Activated CD4-positive, alpha-beta memory T cell treated with anti-CD3 and anti-CD28 coated beads for 36 hours (primary cell): ENCODE measurements at places on chromosomes 3 and 15. TPM values are rescaled to one million over a fixed set of nuclear protein-coding genes. Genes with fewer than 3 reads are reported as not detected.

DNA sequence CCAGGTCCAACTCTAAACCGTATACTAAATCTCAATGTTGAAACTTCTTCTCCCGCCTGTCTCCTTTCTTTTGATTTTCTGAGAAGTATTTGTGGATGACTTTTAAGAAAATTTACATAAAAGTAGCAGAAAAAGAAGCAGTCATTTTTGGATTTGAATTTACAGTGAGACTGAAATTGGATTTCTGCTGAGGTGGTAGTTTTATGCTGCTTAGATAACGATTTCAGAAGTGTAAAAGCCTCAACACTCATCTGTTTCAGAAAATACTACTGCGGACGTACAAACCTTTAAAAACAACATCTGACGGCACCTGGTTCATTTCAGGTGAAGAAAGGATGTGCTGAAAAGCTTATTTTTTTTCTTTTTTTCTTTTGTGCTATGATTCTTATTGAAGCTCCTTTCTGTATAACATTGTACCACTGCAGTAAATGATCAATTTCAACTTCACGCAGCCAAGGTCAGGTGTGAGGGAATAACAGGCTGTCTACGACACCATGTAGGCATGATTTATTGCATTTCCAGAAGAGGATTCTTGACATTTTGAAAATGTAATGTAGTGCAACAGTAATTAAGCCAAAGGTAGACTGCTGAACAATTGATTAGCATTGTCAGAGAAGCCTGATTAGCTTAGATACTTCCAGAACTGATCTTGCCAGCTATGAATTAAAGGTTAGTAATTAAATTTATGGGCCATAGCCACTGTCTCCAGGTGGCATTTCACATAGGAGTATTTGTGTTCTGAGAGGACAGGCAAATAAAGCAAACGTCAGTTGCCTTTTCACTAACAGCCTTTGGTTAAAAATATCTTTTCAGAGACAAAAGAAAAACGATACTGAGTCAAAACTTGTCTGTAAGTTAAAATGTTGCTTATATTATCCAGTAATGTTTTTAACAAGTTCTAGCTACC lies 134.6 kb upstream of the KBTBD8 start:
- DNase-seq: no peak
- peaks cover 1% of the 10 kb centered on the region for H3K27me3 ChIP-seq
- no peaks in the 10 kb centered on the region for H3K4me1 ChIP-seq
- H3K36me3 ChIP-seq: no peaks in the 10 kb centered on the region
- H3K27ac ChIP-seq: no peak overlapping the region
- H3K4me3 ChIP-seq: no peak overlapping the region

- peak overlapping the region; percentile 53 for H3K27ac ChIP-seq
- no peaks in the 10 kb centered on the region for H3K27me3 ChIP-seq
- peak; percentile 59 for DNase-seq
- H3K36me3 ChIP-seq: no peaks in the 10 kb centered on the region
- peaks cover 18% of the 10 kb centered on the region for H3K4me1 ChIP-seq
- H3K4me3 ChIP-seq: no peak overlapping the region
These were observed 18.2 kb upstream of the PSTPIP1 start for GRCh38 chr15:76976572-76977270.

GRCh38 chr3:194300382-194300758 lies 50.8 kb downstream of the CPN2 start:
- no peak for DNase-seq
- H3K4me3 ChIP-seq: no peak overlapping the region
- no peak overlapping the region for H3K27ac ChIP-seq
- H3K36me3 ChIP-seq: peaks cover 3% of the 10 kb centered on the region
- peaks cover 4% of the 10 kb centered on the region for H3K27me3 ChIP-seq

- H3K4me1 ChIP-seq: no peaks in the 10 kb centered on the region
- no peaks in the 10 kb centered on the region for H3K36me3 ChIP-seq
- no peak overlapping the region for H3K4me3 ChIP-seq
- no peaks in the 10 kb centered on the region for H3K27me3 ChIP-seq
- DNase-seq: no peak
- H3K27ac ChIP-seq: no peak overlapping the region
These were observed 293.9 kb downstream of the TUSC7 start for GRCh38 chr3:117003501-117003900.

DNA sequence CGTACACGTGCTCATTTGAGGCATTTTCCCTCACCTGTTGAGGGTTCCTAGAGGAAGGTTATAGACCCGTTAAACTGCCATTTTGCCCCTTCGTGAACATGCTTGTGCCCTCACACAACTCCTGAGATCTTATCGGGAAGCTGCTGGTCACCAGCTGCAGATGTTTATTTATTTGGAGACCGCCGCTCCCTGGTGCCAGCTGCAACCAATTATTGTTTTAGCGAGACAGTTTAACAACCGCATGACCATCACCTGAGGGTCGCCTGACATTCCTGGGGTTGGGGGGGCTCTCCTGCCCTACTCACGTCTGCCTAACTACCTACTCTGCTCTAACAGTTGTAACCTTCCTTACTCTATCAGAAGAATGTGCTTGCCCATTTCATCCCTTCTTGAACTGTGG lies 292.5 kb downstream of the MCTP2 start:
- no peak for DNase-seq
- no peak overlapping the region for H3K27ac ChIP-seq
- H3K4me3 ChIP-seq: no peak overlapping the region

GRCh38 chr3:38210141-38210757 lies 44.9 kb downstream of the OXSR1 start:
- H3K4me1 ChIP-seq: peaks cover 57% of the 10 kb centered on the region
- H3K27ac ChIP-seq: no peak overlapping the region
- H3K36me3 ChIP-seq: peaks cover 18% of the 10 kb centered on the region
- no peak overlapping the region for H3K4me3 ChIP-seq
- H3K27me3 ChIP-seq: no peaks in the 10 kb centered on the region

GRCh38 chr3:100492059-100493006 lies at the start of gene TMEM45A:
Gene TMEM45A, plus strand, starts transcription at chr3:100492619. Its CDS starts 62,593 bp downstream, at chr3:100555212.
- peak; percentile 90 for DNase-seq
- no peaks in the 10 kb centered on the region for H3K36me3 ChIP-seq
- peaks cover 9% of the 10 kb centered on the region for H3K4me1 ChIP-seq
- H3K4me3 ChIP-seq: peak within 1 kb of the TSS; percentile 82
- H3K27ac ChIP-seq: no peak within 1 kb of the TSS

GRCh38 chr3:12904951-12905315 lies 63.6 kb upstream of the RPL32 start:
- H3K27ac ChIP-seq: no peak overlapping the region
- H3K27me3 ChIP-seq: no peaks in the 10 kb centered on the region
- DNase-seq: no peak
- peaks cover 24% of the 10 kb centered on the region for H3K36me3 ChIP-seq
- H3K4me1 ChIP-seq: no peaks in the 10 kb centered on the region
- no peak overlapping the region for H3K4me3 ChIP-seq

GRCh38 chr3:172061724-172062184 lies 22.4 kb downstream of the FNDC3B start:
- H3K4me1 ChIP-seq: peaks cover 22% of the 10 kb centered on the region
- H3K36me3 ChIP-seq: peaks cover 5% of the 10 kb centered on the region
- no peak for DNase-seq

GRCh38 chr15:74783072-74783807 lies 1.4 kb downstream of the CSK start:
- H3K27ac ChIP-seq: peak overlapping the region; percentile 99
- DNase-seq: peak; percentile 58
- H3K27me3 ChIP-seq: no peaks in the 10 kb centered on the region
- H3K36me3 ChIP-seq: peaks cover 41% of the 10 kb centered on the region
- peak overlapping the region; percentile 90 for H3K4me3 ChIP-seq

GRCh38 chr3:171566803-171567422 lies 106.7 kb upstream of the TNIK start:
- peaks cover 5% of the 10 kb centered on the region for H3K27me3 ChIP-seq
- no peak overlapping the region for H3K4me3 ChIP-seq
- no peak overlapping the region for H3K27ac ChIP-seq
- DNase-seq: no peak
- peaks cover 12% of the 10 kb centered on the region for H3K4me1 ChIP-seq
- no peaks in the 10 kb centered on the region for H3K36me3 ChIP-seq

DNA sequence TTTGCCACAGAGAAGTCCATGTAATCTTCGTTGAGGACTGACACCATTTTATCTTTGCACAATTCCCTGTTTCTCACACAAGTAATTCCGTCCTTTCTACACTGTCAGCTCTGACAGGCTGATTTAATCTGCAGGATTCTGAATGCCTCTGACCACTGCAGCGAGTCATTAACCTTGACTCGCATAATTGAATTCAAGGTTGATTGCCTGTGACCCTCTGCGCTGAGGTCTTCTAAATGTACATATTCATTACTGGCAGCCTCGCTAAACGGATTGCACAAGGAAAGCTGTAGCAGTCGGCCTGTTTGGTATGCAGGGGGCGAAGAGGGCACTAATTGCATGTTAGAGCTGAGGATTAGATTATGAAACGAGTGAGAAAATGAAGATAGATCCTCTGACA lies 147.8 kb downstream of the SHOX2 start:
- H3K4me3 ChIP-seq: no peak overlapping the region
- H3K36me3 ChIP-seq: no peaks in the 10 kb centered on the region
- no peak for DNase-seq
- H3K27me3 ChIP-seq: no peaks in the 10 kb centered on the region
- H3K4me1 ChIP-seq: no peaks in the 10 kb centered on the region
- H3K27ac ChIP-seq: no peak overlapping the region

DNA sequence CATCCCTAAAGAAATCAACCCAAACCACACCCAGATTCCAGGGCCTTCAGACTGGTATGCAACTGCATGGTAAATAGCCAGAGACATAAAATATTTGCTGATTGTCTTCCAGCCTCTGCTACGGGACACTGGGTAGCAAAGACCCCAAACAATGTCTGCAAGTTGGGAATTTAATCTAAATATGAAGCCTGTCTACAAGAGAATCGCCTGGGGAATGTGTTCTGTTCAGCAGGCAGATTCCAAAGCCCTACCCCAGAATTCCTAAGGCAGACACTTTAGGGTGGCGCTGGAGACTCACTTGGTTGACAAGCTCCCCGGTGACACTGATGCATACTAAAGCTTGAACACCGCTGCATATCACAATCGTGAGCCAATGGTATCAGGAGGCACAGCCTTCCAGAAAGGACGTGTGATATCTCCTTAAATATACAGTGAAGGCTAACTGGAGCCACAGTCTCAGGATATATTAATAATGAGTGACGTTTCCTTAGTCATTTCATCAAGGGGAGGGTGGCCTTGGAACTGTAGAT lies 684.1 kb downstream of the NTRK3 start:
- no peak overlapping the region for H3K4me3 ChIP-seq
- H3K4me1 ChIP-seq: peaks cover 12% of the 10 kb centered on the region

GRCh38 chr3:134299185-134299887 lies 48.7 kb upstream of the RYK start:
- peaks cover 21% of the 10 kb centered on the region for H3K27me3 ChIP-seq
- no peaks in the 10 kb centered on the region for H3K4me1 ChIP-seq
- no peak overlapping the region for H3K4me3 ChIP-seq
- H3K27ac ChIP-seq: no peak overlapping the region
- peaks cover 2% of the 10 kb centered on the region for H3K36me3 ChIP-seq

- H3K27me3 ChIP-seq: no peaks in the 10 kb centered on the region
- H3K4me1 ChIP-seq: peaks cover 11% of the 10 kb centered on the region
- no peak overlapping the region for H3K4me3 ChIP-seq
- DNase-seq: no peak
- no peaks in the 10 kb centered on the region for H3K36me3 ChIP-seq
These were observed 222.4 kb upstream of the CD96 start for GRCh38 chr3:111319598-111319997.

Gene OXNAD1
- total RNA-seq: 23.5 TPM

Gene PIF1
- total RNA-seq: 30.2 TPM

Gene OCA2
- total RNA-seq: not detected

Gene GABRR3
- total RNA-seq: not detected

Gene SLC28A1
- total RNA-seq: not detected

Gene MUC20
- total RNA-seq: 0.73 TPM

Gene NEK11
- total RNA-seq: 1.3 TPM

Gene ROPN1
- not detected for total RNA-seq

Gene CFAP100
- not detected for total RNA-seq

Gene ARNT2
- 0.38 TPM for total RNA-seq
